ENCODE measurements at places on chromosomes 4 and X.

GRCh38 chr4:178738026-178738425, 1295.8 kb upstream of the AGA start:
- DNase-seq: no peak

- DNase-seq: no peak
Observed at GRCh38 chr4:153207567-153207966, 3.3 kb downstream of the TRIM2 start.

- DNase-seq: no peak
Observed at GRCh38 chr4:185651137-185651677, 115.9 kb upstream of the PDLIM3 start.

- no peak for DNase-seq
Observed at GRCh38 chr4:137471461-137471860, 60.8 kb downstream of the PCDH18 start.

GRCh38 chrX:12874581-12874980, 7.7 kb downstream of the TLR7 start:
- DNase-seq: no peak

- no peak for DNase-seq
Observed at GRCh38 chrX:18674417-18674787, 2.5 kb upstream of the RS1 start.

DNA sequence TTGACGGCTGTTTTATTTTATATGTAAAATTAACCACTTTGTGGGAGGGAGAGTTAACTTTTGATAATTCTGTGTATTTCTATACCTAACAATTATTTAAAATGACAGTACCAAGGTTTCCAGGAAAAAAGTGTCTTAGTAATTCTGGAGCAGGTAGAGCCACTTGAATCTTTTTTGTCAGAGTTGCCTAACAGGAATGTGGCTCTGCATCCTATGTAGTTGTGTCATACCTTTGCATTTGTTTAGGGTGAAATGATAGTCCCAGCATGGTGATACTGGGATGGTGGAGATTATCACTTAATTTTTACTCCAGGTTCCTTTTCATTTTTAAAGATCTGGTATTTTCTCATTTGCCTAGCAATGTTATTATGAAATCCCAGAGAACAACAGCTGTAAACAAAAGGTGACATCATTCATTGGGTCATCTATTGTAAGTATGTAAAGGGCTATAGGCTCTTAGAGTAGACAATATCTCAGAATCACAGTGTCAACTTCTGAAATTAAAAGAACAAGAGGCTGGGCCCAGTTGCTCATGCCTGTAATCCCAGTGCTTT, 9.6 kb downstream of the SGMS2 start:
- DNase-seq: no peak

DNA sequence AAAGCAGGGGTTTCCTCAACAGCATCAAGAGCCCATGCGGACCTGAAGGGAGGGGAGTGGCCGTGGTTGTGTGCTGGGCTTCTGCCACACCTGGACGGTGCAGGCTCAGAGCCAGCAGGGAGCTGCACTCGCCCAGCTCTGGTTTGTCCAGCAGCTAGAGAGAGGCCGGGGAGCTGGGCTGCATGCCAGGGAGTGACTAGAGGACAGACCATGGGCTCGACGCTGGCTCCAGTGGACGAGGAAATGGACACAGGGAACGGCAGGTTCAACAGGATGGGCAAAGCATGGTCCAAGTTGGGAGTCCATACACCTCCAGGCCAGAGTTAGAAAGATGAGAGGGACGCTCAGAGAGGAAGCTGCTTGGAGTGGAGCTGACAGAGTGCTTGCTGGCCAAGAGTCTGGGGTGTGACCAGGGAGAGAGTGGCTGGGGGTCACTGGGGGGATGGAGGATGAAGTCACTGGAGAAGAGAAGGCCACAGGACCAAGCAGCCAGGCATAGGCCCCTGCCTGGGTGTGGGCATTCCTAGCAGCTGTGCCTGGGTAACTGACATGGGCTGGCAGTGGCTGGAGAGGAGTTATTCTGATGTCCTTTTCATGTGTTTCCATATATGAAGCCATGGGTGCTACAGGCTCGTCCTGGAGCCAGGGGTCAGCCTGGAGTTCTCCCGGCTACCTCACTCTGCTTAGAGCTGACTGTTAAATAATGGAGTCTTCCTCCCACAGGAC, 42.8 kb downstream of the HTT-AS start:
- no peak for DNase-seq

- DNase-seq: no peak
Observed at GRCh38 chrX:40304115-40304514, 206.4 kb upstream of the BCOR start.

DNA sequence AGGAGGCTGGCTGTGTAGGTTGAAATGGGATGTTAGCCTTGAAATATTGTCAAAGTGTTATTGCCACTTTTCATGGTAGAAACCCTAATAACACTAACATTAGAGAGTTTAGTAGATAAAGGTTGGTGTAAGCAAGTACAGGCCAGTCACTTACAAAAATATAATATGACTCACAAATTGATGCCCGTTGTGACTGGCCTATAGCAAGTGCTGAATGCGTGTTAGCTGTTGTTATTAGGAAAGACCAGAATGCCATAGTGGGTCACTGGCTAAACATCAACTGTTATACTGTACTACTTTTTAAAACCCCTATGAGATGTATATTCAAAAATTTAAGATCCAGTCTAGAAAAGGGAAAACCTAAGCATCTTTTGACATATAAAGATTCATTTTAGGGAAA, 20.4 kb upstream of the GDPD2 start:
- no peak for DNase-seq

DNA sequence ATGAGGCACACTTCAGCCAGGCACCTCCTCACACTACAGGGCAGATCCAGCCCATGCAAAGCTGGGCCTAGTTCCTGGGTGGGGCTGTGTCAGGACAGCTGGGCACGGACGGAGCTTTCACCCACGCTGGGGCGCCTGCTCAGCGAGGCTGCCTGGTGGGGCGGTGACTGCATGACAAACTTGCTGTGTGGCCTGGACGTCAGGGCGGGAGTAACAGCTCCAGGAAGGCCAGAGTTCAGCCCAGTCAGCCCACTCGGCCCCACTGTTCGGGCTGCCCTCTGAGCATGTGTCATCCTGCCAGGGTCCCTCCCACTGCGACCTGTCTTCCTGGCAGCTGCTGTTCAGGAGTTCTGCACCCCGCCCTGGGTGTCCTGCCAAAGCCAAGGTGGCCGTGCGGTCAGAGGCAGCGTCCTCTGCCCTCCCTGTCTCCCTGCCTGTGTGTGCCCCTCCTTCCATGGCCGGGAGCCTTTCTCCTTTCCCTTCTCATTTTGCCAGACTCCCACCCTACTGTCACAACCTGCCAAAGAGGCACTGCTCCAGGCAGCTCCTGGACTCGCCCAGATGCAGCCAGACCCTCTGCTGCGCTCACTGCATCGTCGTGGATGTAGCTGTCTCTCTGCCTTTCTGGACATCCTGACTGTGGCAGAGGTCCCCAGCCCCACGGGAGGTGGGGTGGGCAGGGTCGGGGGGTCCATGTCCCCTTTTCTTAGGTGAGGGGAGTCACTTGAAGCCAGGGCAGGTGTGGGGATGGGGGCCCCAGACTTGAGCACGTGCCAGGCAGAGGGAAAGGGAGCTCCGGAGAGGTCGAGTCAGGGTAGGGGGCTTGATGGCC, 33.0 kb upstream of the KIAA0232 start:
- DNase-seq: no peak

DNA sequence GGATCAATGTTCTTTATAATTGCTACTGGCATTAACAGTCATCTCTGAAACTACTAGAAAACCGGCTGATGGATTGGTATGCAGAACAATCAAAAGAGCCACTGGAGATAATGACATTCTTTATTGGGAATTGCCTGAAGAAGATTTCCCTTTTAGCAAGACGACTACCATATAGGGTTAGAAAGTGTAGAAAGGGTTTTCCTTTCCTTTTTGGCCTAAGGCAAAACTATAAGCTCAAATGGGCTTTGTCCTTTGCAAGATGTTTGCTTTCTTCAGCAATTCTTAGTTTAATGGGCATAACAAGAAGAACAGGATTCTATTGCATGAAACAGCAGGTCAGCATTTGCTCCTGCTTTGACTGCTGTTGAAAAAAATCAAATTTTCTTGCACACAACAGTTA, 214.2 kb upstream of the PCDH10 start:
- DNase-seq: no peak

GRCh38 chr4:6824071-6824470, 41.5 kb downstream of the KIAA0232 start:
- DNase-seq: no peak
